ENCODE measurements at places on chromosomes 5 and 9.

DNA sequence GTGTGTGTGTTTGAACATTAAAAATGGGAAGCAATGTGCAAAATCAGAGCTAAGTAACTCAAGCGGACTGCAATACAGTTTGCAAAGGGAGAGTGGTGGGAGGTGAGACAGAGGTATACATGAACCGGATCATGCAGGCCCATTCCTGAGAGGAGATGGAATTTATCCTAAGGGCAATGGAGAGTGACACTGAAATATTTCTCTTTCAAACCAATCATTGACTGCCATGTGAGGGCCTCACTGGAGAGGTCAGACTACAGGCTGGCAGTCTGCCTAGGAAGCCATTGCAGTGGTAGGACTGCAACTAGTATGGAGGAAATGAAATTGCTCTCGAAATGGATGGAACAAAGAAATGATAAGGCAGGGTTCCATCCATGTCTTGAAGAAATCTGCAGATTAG, 34.8 kb downstream of the TNFSF15 start:
- DNase-seq = no peak

DNA sequence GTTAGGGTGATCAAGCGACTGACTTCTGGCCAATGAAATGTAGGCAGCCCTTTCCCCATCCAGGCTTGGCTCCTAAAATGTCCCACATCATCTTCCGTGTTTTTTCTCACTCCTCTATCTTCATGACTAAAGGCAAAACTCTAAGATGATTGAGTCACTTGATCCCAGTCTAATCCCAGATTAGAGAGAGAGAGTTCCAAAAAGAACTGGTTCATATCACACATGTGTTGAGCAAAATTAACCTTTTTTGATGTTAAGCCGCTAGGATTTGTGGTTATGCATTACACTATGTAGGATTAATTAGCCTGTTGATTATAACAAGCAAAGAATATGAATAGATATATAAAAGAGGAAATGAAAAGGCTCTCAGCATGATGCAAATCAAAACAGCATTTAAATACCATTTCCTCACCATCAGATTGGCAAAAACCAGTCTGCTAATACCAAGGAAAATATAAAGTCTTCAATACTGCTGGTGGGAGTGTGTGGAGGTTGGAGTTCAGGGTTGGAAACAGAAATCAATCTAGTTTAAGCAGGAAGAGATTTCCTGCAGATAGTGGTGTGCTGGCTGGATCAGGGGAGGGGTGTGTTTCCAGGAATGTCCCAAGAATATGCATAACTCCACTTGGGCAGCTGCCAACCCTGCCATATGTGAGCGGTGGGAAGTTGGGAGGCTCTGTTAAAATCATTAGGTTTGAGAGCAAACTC, 187.6 kb upstream of the S1PR3 start:
- DNase-seq = no peak

- no peak for DNase-seq
Observed at GRCh38 chr5:83059341-83059740, 17.9 kb downstream of the TMEM167A start.

- DNase-seq = no peak
Observed at GRCh38 chr9:18626046-18626698, 152.2 kb downstream of the ADAMTSL1 start.

DNA sequence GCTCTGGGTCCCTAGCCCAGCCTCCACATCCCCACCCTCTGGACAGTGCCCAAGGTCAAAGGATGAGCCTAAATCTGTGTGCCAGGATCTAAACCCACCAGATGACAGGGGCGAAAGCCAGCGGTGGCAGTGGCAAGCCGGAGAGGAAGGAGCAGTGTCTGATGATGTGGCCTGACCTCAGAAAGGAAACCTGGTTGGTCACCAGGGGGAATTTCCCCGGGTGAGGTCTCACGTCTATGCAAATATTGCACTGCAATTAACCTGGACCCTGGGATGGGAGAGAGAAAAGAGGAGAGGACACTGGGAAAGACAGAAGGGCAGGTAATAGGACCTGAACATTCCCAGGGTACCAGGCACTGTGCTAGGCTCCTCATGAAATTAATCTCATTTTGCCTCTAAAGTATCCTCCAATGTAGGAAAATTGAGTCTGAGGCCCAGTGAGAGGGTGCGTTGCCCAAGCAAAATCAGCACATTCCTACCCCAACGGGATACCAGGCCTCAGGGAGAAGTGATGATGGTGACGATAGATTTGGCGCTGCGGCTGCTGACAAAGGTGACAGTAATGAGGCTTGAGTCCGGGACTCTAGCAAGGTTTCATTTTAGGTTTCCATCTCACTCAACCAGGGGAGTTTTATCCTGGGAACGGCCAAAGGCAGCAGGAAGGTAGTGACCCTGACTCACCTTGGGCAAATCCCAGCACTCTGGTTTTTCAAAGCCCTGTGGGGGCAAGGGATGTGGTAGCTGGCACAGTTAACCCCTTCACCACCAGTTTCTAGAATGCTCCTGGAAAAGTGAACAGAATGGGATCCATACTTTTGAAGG, 13.4 kb upstream of the TNIP1 start:
- no peak for DNase-seq

DNA sequence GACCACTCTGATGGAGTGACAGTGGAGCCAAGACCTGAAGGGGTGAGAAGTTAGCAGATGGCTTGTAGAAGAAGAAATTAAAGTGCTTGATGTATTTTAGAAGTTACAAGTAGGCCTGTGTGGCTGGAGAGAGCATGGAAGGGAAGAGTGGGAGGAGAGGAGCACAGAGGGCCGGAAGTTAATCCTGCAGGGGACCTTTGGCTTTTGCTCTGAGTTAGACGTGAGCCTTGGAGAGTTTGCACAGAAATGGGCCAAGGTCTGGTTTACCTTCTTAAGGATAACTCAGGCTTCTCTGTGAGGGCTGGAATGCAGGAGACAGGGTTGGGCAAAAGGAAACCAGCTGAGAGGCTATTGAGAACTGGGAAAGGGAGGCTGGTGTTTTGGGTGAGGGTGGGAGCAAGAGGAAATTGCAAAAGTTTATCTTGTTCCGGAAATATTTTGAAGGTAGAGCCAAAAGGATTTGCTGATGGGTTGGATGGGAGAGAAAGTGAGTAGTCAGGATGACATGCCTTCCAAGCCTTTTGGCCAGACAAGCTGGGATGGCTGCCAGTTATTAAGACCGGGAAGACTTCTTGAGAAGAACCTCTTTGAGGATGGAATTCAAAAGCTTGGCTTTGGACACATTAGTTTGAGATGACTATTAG, 17.5 kb upstream of the F2RL1 start:
- no peak for DNase-seq

DNA sequence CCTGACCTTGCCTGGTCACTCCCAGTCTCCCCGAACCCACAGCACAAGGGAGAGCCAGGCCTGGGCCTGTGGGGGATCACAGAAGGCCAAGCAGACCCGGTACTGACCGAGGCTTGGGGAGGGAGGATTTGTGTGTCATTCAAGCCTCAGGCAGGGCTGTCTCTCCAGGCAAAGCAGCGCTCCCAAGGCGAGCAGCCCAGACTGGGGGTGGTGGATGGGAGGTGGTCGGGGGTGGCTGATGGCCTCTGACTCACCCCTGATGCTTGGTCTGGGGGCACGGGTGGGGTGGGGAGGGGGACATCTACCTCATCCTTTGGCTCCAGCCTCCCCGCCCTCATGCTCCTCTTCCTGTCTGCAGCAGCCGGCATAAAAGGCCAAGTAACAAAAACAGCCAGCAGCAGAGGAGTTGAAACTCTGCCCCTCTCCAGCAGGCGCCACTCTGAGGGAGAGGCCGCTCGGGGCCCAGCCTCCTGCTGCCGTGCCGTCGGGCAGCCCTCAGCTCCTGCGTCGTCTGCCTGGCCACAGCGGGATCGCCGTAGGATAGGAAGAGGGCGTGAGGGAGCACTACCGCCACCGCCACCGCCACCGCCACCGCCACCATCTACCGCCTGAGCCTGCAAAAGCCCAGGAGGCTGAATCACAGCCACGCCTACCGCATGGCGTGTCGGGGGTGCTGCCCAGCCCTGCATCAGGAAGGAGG, 166.0 kb downstream of the OLFM1 start:
- peak; percentile 32 for DNase-seq

DNA sequence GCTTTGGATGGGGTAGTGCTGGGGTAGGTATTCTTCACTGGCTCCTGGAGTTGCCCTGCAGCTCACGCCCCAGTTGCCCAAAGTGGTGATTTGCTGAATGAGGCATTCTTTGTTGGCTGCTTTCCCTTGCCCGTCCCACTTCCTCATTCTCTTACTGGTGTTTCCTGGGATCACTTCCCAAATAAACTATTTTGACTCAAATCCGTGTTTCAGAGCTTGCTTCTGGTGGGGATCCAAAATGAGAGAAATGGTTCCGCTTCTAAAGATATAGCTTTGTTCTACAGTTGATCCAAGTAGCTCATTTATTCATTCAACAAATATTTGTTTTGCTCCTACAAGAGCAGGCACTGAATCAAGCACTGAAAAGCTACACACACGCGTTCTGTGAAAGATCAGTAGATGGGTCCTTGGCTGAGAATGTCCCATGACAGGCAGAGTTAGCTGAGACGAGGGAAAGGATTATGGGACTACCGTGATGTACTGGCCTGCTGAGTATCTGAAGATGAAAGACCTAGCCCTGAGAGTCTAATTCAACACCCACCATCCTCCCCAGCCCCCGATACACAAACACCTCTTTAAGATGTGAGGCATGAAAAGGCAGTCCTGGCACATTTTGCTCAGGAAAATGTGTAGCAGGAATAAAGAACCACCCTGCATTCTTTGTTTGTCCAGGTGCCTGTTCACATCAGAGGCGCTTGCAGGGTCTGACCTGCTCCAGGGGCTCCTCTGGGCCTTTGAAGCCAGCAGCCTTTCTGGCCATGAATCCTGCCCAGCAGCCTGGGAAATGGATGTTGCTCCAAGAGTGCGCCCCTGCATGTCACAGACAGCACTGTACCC, 143.1 kb upstream of the RANBP3L start:
- DNase-seq = no peak

DNA sequence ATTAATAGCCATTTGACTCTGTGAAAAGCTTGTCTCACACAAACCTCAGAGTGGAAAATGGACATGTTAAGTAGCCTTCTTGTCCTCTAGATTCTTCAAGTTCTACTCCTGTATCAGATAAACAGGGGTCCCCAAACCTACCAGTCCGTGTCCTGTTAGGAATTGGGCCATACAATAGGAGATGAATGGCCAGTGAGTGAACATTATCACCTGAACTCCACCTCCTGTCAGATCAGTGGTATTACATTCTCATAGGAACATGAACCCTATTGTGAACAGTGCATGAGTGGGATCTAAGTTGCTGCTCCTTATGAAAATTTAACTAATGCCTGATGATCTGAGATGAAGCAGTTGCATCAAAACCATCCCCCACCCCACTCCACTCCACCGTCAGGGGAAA, 136.3 kb downstream of the TMEM232 start:
- peak; percentile 44 for DNase-seq

DNA sequence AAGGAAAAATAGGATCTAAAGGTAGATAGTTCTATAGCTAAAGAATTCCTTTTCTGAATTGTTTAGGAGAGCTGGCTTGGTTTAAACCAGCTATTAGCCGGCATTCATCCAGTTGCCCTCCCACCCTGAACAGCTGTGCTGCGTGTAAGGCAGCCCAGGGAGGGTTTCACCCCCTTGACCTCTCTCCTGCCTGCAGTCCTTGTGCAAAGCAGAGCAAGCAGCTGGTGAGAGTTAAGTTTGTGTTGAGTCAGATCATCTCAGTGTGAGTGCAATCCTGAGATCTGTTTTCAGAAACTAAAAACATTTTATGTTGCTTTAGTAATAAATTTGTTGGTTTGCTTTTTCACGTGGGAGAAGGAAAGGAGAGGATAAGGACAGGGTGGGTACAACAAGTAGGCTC, 13.0 kb downstream of the SLC25A25 start:
- no peak for DNase-seq

GRCh38 chr9:94821098-94821887, 94.8 kb downstream of the AOPEP start:
- DNase-seq = no peak

All from H4 (cell line).